ENCODE measurements at places on chromosomes 2 and 18.

DNA sequence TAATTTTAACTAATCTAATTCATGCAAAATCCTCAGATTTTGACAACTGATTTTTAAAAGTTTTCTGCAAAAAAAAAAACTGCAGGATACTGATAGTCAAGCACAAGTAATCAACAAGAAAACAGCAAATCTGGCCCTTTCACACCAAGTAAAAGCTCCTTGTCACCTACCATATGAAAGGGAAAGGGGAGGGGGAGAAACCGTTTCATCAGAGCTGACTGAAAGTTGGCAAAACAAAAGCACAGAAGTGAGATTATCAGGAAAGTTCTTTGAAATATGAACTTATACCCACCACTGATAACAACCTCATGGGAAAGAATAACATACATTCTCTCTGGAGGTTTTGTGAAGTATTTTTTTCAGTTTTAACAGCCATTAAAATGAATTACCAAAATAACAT, 38.7 kb downstream of the ZNF521 start:
- DNase-seq: no peak

DNA sequence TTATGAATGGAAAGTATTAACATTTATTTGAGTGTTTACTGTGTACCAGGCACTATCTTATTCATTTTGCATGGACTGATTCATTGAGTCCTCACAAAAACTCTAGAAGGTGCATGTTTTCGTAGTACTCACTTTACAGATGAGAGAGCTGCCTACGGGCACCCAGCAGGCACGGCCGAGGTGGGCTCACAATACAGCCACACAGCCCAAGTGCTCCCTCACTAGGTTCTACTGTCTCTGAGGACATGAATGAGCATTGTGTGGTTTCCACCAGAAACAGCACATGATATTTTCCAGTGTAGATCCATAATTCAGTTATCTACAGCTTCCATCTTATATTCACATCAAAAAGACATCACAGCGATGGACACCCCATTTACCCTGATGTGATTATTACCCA, 101.4 kb downstream of the FTCDNL1 start:
- no peak for DNase-seq

DNA sequence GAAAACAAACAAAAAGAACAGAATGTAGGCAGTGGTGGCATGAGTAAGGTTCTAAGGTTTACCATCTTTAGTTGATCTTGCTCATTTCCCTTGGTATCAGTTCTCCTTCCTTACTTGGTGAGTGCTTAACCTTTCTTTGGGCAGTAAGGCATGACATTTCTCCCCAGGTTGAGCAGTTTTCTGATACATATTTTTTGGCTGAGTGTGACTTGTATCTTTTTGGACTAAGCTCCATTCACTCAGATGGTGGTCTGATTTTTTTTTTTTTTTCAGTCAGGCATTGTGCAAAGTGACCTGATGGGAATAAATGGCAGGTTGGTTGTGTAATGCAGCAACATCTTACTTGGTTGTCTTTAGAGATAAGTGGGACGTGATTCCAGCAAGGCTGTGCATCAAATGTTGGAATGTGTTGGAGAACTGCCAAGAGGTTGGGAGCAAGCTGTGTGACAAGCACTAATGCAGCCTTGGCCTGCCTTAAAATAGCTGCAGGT, 15.1 kb downstream of the SPTBN1 start:
- DNase-seq: no peak

- DNase-seq: no peak
Observed at GRCh38 chr18:10977042-10977441, 172.3 kb downstream of the PIEZO2 start.

DNA sequence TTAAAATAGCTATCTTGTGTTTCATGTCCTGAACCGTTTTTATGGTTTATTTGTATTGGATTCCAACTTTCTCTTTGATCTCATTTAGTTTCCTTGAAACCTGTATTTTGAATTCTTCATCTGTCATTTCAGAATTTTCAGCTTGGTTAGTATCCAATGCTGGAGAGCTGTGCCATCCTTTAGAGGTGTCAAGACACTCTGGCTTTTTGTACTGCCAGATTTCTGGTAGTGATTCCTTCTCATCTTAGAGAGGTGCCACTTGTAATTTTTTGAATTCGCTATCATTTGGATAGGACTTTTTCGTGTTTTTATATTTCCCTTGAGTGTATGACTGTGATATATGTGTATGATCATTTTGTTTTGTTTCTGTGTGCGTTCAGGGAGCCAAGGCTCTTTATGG, 591.4 kb downstream of the ADCYAP1 start:
- DNase-seq: no peak

- DNase-seq: no peak
Observed at GRCh38 chr18:48051945-48052840, 121.7 kb upstream of the SMAD2 start.

GRCh38 chr2:233349005-233349998, 5.0 kb upstream of the DGKD start:
- no peak for DNase-seq

DNA sequence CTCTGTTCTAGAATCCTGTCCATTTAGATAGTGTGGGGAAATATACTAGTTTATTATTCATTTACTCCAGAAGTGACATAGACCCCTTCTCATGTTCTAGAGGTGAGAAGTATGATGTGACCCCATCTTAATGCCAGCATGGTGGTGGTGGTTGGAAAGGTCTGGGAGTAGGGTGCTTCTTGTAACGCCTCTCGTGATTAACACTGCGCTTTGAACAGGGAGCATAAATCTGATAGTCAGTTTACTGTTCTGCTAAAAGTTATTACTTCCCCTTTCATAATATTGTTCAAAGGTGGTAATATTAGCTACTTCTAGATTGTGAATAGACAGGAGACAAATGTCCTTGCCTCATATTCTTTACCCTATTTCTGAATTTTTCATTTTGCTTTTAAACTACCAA, 35.6 kb downstream of the EHBP1 start:
- no peak for DNase-seq

- DNase-seq: no peak
Observed at GRCh38 chr2:145230546-145230945, 710.6 kb upstream of the ZEB2 start.

DNA sequence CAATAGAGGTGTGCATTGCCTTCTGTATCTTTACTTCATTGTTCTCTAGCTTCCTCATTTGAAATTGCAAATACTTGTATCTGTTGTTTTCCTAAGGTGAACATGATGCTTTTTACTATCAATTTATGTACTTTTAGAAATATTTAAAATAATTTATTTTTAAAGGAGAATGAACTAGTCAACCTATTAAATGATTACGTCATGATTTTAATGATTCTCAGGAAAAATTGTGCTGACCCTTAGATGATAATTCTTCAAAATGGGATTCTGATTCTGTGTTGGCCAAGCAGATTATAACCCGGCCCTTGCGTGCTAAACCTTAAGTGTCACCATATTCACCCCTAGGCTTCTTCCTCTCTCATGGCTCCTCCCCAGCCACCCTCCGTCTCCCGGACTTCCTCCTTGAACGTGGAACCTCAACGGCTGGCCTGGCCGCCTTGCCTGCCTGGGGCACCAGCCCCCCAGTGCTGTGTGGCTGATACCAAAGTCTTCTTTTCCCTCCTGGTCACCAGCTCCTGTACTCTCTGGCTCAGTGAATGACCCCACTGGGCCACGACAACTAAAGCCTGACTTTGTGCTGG, 292.0 kb downstream of the GBX2 start:
- DNase-seq: no peak

DNA sequence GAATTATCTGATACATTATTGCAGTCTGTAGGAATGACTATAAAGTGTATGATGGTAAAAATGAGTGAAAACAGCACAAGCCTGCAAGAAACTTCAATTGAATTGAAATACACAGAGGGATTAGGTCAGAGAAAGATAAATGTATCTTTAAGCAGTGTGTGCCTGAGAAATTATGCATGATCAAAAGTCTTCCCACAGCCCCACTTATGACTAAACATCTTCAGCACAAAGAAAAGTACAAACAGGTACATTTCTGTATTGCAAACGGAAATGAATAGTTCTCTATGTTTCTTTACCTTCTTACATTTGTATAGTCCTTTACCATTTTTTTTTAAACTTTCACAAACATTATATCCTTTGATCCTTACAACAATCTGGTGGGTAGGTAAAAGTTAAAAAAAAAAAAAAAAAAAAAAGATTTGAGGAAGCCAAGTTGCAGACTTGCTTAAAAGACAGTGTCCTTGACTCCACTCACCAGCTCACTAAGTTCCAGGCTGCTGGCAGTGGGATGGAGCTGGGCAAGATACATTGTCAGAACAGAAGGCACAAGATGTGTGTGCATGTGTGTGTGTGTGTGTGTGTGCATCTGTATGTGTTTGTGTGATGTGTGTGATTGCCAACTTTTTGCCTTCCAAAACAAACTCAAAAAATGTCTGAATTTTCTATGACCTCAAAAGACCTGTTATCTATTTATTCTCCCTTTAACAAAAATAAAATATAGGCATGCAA, 423.7 kb upstream of the ACVR2A start:
- no peak for DNase-seq

- no peak for DNase-seq
Observed at GRCh38 chr2:188787021-188787657, 187.0 kb upstream of the COL3A1 start.

DNA sequence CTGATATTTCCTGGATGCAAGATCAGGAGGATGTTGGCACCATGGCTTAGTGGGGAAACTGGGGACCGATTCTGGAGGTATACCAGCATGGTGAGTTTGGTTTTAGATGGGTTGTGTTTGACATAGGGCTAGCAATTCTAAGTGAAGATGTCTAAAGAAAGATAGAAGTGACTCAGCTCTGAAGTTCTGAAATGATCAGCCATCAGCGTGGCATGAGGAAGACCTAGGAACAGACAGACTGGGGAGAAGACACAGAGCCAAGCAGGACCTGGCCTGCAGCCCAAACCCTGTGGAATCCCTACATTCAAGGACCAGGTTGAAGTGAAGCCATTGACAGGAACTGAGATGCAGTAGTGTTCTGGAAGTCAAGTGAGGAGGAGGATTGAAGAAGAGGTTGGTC, 39.8 kb downstream of the HRH4 start:
- DNase-seq: no peak

DNA sequence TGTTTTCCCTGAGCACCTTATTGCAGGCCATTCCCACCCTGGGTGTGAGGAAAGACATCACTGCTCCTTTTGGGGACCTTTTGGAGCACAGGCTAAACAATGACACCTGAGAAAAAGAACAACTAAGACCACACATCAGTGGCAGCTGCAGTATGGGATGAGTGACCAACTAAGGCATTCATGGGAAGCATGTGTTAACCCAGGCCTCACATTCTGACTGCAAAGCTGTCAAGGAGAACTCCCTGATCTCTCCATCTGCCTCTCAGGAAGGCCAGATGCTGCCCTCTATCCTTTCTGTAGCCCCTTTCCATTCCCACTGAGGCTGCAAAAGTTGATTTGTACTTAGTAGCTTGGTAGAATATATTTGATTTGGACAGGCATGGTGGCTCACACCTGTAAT, 277.7 kb upstream of the FBXO11 start:
- no peak for DNase-seq

DNA sequence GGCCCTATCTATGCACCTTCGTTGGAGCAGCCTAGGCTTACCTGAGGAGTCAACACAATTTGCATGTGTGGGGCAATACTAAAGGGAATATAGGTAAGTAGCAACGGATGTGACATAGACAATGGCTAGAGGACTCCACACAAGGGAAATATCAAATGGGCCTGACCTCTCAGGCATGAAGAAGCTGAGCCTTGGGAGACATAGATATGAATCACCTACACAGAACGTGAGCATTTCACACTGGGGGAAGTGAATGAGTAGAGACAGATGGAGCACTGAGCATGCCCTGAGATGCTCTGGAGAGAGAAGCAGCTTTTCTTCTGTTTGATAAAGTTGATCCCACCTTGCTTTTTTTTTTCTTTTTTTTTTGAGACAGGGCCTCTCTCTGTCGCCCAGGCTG, 97.9 kb downstream of the ATL2 start:
- DNase-seq: no peak

DNA sequence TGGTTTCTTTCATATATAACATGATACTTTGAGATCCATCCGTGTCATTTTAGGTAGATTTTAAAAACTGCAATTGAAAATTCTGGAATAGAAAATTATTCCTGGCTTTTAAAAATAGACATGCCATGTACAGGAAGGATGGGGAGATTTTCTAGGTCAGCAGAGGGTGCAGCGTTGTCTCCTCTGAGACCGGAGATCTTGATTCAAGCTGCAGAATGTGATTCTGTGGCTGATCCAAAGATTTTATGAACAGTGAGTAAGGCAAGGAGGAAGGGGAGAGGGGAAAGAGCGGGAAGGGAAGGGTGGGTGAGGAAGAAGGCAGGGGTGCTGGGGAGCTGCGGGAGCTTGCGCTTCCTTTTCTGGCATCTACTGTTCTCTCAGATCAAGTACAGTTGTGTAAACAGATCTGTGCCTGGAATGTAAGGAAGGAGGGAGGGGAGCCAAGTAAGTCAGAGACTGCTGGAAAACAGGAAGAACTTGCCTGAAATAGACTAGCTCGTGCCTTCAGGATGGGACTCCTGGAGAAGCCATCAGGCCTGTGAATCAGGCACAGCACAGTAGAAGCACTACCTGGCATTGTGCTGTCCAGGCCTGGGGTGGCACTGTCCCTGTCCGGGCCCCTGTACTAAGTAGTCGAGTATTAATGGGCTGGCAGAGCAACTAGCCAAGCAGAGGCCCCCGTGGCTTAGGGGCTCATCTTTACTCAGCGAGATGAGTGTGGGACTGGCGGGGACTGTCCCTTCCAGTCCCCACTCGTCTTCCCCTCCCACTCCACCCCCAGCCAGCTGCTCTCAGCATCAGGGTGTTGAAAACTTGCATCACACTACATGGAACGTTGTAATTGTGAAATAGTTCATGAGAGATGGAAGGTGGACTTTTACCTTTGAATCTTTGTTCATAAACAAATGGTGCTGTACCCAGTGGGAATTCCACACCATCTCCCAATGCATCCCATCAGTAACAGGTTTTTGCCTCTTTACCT, 163.5 kb downstream of the UXS1 start:
- DNase-seq: no peak

DNA sequence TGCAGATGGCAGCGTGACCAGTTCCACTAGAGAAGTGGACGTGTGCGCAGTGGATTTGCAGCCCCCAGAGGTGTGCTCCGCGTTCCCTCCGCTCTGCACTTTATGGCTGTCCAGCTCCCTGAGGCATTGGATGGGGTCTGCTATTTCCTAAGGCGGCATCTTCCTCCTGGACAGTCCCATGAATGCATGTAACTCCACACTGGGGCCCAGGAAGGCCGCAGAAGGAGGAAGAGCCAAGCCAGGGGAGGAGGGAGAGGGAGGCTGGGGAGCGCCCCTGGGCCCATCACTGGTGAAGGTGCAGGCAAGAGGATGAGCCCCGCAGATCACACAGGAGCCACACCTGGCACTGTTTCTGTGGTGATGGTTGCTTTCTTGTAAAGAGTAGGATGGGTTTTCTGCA, 99.1 kb downstream of the PTGR3 start:
- no peak for DNase-seq

- no peak for DNase-seq
Observed at GRCh38 chr2:54741250-54741649, 17.8 kb downstream of the EML6 start.

DNA sequence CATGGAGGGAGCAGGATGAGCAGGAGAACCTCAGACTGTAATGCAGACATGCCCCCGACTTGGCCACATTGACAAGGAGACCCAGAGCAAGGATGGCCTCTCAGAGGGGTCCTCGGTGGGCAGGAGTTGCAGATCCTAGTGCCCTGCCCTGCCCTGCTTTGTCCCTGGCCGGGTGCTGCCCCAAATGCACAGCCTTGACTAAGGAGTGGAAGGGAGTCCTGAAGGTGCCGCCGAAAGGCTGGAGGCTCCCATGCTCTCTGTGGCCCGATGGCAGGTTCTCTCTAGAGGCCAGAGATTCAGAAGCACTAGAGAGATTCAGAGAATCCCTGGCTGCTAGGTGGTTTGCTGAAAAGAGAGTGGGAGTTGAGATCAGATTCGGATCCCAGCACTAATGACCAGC, 64.4 kb downstream of the MARCO start:
- no peak for DNase-seq
